H54 (cell line): ENCODE measurements at places on chromosomes 1 and 21.

DNA sequence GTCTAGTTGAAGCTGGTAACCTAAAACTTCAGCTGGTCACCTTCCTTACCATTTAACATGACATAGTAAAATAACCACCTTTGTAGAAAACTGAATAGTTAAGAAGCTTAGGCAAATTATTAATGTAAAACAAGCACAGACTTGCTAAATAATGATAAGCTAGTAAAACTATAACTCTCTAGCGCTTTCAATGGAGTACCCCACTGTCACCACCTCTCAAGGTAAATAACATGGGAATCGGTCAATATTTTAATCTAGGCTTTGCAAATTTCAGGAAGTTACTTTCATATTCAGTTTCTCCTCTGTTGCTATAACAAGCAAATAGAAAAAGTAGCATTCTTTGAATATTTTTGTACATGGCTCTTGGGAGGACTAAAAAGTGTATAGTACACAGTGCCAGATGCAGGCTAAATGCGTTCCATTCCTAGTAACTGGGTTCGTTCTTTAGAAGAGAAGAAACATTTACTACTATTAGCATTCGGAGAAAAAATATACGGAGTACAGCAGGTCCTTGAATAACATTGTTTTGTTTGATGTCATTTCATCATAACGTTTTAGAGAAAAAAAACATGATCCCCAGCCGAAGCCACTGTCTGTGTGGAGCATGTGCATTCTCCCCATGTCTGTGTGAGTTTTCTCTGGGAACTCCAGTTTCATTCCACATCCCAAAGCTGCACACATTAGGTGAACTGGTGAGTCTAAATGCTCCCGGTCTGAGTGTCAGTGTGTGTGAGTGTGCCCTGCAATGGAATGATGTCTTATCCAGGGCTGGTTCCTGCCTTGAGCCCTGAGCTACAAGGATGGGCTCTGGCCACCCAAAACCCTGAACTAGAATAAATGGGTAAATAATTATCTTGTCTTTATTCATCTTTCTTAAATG is 52.5 kb downstream of the EPRS1 start:
- DNase-seq: no peak

DNA sequence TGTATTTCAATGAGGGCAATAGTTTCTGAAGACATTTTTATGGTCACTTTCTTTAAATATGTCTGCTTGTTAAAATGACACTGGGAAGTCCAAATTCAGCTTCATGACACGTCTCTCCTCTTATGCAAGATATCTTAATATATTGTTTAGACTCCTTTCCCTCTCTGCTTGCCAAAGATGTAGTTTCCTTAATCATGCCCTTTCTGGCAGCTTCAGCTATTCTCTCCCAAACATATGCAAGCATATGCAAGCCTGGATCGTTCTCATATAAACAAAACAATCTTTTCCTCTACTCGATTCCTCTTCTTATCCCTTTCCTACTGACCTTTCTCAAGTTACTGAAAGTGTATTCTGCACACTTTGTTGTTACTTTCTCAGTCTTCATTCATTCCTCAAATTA is 372.2 kb downstream of the PTBP2 start:
- DNase-seq: no peak

GRCh38 chr1:155185783-155186066 is 12.1 kb downstream of the TRIM46 start:
- DNase-seq: no peak

DNA sequence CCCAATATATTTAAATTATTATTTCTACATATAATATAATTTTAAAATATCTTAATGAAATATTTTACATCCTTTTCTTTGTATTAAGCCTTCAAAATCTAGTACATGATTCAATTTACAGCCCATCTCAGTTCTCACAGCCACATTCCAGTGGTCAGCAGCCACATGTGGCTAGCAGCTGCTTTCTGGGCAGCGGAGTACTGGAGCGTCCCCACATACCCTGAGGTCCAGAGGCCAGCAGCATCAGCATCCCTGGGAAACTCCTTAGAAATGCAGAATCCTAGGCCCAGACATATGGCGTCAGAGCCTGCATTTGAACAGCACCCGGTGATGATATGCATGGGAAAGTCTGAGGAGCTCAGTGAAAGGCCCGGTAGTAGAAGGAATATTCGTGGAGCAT is 8.6 kb upstream of the LHX4 start:
- no peak for DNase-seq

DNA sequence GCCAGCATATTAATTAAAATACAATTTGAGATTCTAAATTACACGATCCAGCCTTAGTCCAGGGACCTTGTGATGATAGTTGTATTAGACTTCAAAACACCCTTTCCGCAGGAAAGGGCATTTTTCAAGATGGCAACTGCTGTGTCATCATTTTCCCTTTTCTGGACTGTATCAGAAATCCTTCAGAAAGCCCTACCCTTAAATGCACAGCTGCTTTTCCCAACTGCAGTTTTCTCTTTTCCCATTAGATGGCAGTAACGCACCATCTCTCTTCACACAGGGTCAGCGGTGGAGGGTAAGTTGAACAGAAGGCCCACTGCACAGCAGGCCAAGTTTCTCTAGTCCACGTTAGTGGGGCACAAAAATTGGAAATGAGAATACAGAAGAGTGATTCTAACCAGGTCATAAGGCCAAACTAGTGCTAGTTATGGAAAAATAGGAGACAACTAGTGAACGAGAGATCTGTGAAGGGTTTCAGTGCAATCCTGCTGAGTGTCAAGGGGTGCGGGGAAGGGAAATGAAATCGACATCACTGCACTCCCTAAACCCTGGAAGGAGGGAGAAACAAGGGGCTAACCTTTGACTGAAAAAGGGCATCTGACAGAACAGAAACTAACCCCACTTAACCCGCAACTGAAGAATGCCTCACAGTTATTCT is 22.1 kb upstream of the TDRD10 start:
- DNase-seq: peak; percentile 63

- DNase-seq: no peak
Measured at GRCh38 chr1:18941221-18942141, 15.0 kb downstream of the IFFO2 start.

DNA sequence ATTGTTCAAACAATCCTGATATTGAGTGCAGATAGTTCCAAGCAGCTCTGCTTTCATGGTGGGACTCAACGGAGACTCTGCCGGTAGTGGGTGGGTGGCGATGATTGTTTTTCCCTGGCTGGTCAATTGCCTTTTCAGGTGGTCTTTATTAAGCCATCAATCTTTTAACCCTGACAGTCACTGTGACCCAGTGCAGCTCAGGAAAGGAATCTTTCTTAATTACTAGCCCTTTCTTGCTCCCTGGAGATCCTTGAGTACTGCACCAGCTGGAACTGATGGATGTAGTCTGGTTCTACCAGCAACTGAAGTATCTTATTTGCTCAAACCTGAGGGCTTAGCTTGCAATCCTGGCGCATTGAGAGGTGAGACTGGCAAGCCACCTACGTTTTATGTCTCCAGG is 196.4 kb downstream of the PLPP3 start:
- no peak for DNase-seq

- DNase-seq: no peak
Measured at GRCh38 chr1:177206831-177207355, 36.1 kb downstream of the BRINP2 start.

GRCh38 chr1:30735124-30735523 is 11.7 kb upstream of the MATN1 start:
- DNase-seq: no peak

- no peak for DNase-seq
Measured at GRCh38 chr1:222927031-222927430, 112.2 kb downstream of the DISP1 start.

GRCh38 chr1:230972855-230973271 is 5.8 kb downstream of the TTC13 start:
- DNase-seq: no peak

GRCh38 chr1:169914531-169914930 is 20.8 kb upstream of the SCYL3 start:
- no peak for DNase-seq

GRCh38 chr1:234691567-234691966 is 81.6 kb upstream of the IRF2BP2 start:
- DNase-seq: peak; percentile 32

DNA sequence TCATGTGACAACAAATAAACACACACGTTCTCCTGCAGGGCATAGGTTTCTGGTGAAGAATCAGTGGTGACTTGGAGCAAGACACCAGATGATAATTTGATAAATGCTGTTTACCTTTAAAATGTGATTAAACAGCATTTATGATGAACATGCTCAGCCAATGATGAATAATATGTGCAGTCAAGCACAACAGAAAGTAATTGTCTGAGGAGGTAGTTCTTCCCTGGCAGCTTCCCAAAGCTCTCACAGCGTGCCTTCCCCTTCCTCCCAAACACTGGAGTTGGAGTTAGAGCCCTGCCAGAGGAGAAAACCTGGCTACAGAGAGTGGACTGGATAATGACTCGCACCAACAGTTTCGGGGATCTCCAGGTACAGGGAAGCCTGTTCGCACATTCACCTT is 463.5 kb downstream of the SMYD3 start:
- DNase-seq: no peak

- DNase-seq: no peak
Measured at GRCh38 chr1:183484254-183484653, 12.0 kb downstream of the SMG7 start.

- no peak for DNase-seq
Measured at GRCh38 chr1:39391691-39392679, 99.5 kb upstream of the BMP8A start.

DNA sequence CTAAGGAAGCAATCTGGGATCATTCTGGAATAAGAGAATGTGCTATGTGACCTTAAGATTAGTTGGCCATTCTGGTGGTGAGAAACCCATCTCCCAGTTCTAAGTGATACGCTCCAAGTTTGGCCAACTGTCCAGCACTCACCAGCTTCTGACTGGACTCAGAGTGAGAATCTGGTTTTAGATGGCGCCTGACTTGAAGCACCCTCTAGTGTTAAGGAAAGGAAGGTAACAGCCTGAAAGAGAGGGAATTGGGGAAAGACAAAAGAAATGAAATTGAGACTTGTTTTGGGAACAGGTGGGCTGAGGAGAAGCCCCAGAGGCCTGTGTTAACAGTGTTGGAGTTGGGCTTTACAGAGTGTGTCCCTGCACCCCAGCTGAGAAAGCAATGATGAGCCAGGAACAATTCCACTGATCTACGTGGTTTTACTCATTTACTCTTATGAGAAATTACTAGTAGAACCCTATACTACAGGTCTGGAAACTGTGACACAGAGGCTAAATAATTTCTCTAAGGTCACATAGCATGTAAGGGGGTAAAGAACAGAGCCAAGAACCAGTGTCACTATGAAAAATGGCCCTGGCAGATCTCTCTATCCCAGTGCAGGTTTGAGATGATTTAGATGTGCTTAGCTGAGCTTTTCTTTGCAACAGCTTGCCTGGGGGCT is 9.3 kb upstream of the FCAMR start:
- no peak for DNase-seq

- no peak for DNase-seq
Measured at GRCh38 chr21:15826147-15826780, 96.5 kb downstream of the USP25 start.

DNA sequence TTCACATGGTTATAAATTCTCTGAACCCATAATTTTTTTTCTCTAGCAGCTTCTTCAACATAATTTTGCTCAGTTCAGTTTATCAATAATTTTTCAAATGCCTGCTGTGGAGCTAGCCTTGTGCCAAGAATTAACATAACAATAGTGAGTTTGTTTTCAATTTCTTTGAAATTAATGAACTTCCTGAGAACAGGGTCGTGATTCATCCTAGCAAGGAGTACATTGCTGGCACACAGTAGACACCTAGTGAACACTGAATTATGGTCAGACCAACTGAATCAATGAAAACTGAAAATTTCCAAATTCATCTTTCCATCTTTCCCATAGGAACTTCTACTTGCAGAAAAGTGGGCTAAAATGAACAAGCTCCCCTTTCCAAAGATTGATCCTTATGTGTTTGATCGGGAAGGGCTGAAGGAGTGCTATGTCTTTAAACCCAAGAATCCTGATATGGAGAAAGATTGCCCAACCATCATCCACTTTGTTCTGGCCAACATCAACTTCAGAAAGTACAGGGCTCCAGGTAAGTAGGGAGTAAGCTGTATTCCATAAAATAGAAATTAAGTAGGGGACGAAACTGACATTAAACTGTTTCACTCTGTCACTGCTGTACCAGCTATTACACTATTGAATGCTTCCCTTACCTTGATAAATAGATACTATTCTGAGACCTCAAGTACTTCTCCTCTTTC is 148.7 kb downstream of the PLA2G4A start:
- no peak for DNase-seq

- DNase-seq: no peak
Measured at GRCh38 chr21:18041012-18041411, 203.6 kb upstream of the CHODL start.

DNA sequence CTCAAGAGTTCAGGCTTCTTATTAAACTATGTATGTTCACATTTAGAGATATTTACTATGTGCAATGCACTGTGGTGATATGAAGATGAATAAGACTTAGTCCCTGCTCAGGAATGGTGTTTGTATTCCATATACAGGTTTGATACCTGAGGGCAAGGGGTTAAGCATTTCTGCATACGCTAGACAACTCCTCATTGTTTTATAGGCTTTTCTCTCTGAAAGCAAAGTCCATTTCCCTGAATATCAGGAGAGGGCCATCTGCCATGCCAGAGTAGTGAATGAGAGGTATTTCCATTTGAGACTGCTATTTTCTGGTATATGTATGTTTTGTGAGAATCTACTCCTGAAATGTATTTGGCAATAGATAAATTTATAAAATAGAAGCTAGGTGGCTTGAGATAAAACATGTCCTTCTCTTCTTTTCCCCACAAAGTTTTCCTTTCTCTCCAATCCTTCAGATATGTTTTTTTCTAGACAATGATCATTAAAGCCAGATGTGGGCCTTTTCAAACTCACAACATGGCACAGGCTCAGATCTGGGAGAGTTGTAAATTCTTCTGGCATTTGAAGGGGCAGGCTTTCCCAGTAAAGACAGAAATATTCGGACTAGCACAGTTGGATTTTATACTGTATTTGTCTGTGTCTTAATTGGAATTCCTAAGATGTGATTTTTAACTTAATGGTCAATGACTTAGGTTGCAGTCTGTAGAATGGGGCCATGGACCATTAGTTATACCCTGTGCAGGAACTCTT is 73.3 kb upstream of the WDR26 start:
- DNase-seq: no peak

DNA sequence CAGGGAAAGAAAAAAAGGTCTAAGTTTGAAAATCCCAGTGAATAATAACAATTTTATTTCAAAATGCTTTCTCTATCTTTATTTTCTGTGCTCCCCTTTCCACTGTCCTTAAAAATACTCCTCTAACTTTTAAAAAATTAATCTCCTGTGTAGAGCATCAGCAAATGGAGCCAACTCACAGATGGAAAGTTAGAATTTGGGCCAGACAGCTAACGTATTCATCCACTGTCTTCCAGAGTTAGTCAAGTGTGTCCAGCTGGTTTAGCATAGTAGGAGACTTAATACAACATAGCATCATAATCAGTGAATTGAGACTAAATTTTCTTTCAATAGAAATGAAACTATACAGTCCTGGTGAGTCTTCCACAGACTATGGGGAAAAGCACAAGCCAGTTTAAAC is 419.0 kb upstream of the LRRC7 start:
- DNase-seq: no peak
